Activated CD4-positive, alpha-beta T cell treated with anti-CD3 and anti-CD28 coated beads, Interleukin-2, Interleukin-6, amounts not matched to agents 100 ng/mL and 50 ng/mL, durations not matched to agents 16 hours and 8 hours (primary cell): ENCODE measurements at places on chromosomes 7 and 10.

- peak; percentile 41 for DNase-seq
Observed at GRCh38 chr10:130175074-130175473, 38.9 kb downstream of the GLRX3 start.

DNA sequence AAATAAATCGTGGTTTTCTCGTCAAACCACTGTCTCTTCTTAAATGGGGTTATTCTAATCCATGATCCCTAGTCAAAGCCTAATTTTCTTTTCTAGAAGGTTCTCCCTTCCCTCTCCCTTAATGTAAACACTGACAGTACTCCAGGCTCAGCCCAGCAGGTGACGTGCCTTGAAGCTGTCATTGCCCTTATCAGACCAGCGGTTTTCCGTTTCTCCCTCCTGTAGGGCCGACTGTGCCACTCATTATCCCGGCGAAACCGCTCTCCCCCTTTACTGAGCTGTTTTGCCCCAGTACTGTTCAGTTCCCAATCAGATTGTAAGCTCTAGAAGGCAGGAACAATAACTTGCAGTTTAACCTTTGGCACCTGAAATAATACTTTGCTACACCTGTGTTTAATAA is 153.5 kb upstream of the RHEB start:
- no peak for DNase-seq

- DNase-seq = no peak
Observed at GRCh38 chr7:37923996-37924395, 3.6 kb downstream of the EPDR1 start.

DNA sequence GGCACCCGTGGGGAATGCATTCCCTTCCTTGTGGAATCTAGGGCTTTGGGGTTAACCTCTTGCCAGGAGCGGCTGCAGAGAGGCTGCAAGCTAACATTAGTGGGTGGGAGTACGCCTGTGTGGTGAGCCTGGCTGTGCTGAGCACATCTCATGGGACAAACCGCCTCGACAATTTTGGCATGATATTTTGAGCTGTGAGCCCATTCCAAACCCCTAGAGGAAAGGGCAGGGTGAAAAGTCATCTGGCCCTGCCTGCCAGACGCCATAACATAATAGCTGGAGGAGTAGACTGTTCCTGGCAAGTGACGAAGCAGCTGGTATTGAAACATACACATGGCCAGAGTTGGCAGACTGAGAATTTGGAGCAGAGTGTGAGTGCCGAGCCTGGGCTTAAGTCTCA is 110.0 kb downstream of the TACC2 start:
- no peak for DNase-seq

DNA sequence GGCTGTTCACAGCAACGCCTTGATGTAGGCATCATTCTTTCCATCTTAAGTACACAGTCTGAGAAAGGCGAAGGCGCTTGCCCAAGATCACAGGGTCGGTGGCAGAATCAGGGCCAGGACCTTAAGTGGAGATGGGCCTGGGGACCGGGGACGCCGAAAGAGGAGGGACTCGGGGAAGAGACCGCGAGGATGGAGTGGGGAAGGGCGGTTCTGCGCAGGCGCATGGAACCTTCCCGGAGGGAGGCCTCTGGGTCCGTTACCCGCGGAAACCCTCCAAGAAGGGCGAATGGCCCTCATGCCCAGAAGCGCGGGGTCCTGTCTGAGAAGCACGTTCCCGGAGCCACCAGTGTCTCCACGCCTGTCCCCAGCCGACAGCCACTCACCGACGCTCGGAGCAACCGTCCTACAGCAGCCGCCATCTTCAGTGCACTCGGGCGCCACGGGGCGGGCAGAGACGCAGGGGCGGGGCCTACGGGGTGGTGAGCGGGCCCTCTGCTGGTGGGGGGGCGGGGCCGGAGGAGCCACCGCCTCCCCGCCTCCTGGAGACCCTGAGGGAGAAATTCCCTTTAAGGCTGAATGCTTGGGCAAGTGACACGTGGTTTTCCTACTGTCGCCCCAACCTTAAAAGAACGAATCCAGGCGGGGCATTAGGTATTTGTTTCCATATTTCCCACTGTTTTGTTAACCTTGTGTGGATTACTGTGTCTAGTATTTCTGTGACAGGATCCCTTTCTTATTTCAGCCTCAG is at the start of gene PRDX3:
PRDX3 (minus strand) TSS at position 441 of the 748 bp plus-strand sequence; CDS start at position 419, 22 bp downstream.
- DNase-seq = peak; percentile 96
